ENCODE measurements at places on chromosomes 1 and 21. TPM values are rescaled to one million over a fixed set of nuclear protein-coding genes. Genes with fewer than 3 reads are reported as not detected.

ARHGAP30 gene
- not detected for polyA plus RNA-seq

TMEM35B gene
- polyA plus RNA-seq: 36.8 TPM

PSRC1 gene
- polyA plus RNA-seq: 18.5 TPM

OLIG1 gene
- not detected for polyA plus RNA-seq

GON4L gene
- 22.3 TPM for polyA plus RNA-seq

OR2T2 gene
- not detected for polyA plus RNA-seq

STRIP1 gene
- polyA plus RNA-seq: 36.2 TPM

TMEM82 gene
- not detected for polyA plus RNA-seq
